ENCODE measurements at places on chromosomes 16 and 17.
A peak's percentile ranks its signal among the peaks of the same experiment; 100 is the strongest.

GRCh38 chr17:9330611-9331271 is 244.9 kb downstream of the STX8 start:
- no peak for DNase-seq

DNA sequence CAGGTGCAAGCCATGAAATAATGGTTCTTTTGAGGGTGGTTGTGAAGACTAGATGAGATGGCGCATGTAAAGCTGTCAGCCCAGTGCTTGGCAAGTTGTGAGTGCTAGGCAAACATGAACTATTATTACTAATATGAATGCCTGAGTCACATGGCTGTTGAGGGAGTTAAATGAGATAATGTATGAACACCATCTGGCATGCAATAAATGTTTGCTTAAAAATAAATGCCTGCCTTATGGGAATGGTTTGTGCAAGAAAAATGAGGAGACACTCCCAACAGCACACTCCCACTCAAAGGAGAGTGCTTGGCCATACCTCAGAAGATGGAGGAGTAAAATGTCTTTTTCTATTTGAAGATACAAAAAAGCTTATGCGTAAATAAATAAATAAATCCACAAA is 3.6 kb downstream of the MAPK3 start:
- no peak for DNase-seq

DNA sequence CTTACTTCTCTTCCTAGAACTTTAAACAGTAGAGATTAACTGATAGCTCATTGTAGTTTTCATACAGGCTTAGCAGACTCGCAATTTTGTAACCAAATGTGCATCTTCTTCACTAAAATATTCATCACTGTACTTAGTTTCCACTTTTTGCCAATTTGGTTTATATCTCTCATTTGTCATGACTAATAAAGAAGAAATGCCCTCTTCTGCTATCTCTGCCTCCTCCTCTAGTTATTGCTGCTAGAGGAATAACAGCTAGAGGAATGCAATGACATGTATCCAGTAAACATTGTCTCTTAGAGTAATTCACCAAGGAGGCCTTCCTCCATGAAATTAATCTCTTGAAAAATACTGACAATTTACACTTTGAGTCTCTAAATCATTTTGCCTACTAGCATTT is 115.5 kb upstream of the COX10 start:
- DNase-seq: no peak

GRCh38 chr17:52606098-52606497 is 447.6 kb upstream of the CA10 start:
- DNase-seq: no peak

DNA sequence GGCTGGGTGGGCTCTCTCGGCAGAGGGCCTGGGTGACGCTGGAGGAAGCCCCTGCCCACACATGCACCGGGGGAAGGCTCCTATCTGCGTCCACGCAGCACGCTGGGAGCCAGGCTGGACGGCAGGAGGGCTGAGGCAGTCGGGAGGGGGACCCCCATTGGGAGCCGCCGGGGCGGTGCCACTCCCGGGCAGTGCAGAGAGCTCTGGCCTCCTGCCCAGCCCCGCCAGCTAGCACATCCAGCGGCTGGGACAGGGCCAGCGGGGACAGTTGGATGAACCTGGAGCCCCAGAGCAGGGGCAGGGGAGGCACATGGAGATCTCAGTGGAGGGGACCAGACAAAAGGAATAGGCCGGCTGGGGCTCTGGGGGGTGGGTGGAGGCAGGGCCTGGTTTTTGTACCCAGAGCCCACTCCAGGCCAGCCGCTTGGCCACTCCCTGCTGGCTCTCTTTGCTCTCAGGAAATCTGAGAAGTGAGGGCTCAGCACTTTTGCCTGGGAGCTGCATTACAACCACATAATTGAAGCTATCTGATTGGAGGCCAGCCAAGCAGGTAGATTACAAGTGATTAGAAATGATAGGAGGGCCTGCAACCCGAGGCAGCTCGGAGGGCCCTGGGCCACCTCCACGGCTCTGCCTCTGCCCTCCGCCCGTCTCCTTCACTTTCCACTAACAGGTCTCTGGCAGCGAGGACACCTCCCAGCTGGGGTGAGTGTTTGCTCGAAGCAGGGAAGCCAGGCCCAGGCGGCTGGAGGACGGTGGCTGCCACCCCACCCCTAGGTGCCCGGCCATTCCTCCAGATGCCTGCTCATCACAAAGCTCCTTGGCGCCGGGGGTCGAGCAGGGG is 40.1 kb downstream of the ENGASE start:
- DNase-seq: peak; percentile 84

DNA sequence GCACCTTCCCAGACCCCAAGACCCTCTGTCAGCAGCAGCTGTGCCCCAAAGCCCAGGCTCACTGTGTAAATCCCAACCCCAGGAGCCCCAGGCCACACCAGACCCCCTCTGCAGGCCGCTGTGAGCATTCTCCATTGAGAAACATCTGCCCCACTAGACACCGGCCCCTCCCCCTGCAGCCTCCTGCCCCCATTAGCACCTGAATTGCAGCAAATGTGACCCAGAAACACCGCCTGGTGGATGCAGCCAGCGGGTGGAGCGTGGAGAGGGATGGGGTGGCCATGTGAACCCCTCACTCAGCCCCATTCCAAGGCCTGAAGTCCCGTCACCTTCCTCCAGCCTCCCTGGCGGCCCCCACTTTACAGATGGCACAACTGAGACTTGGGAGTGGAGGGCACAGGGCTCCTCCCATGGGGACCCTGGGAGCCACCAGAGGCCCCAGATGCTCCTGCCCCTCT is 2.2 kb downstream of the UBALD1 start:
- no peak for DNase-seq

DNA sequence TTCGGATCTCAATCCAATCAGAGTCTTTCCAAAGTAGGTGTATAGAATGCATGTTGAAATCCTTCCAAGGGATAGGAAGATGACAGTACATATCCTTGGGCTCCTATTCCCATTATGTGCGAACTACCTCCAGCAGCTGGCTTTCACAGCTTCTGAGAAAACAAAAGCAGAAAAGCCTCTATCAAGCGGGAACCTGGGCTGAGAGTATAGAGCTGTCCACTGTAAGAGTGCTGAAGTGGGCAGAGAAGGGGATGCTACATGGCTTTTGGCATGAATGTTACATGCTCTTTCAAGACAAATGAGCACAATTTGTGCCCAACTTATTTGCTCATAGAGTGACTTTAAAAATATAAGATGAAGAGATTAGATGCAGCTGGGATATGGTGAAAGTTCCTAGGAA is 993.5 kb downstream of the CDH8 start:
- no peak for DNase-seq

GRCh38 chr17:75592348-75593020 is 4.9 kb downstream of the MYO15B start:
- no peak for DNase-seq

DNA sequence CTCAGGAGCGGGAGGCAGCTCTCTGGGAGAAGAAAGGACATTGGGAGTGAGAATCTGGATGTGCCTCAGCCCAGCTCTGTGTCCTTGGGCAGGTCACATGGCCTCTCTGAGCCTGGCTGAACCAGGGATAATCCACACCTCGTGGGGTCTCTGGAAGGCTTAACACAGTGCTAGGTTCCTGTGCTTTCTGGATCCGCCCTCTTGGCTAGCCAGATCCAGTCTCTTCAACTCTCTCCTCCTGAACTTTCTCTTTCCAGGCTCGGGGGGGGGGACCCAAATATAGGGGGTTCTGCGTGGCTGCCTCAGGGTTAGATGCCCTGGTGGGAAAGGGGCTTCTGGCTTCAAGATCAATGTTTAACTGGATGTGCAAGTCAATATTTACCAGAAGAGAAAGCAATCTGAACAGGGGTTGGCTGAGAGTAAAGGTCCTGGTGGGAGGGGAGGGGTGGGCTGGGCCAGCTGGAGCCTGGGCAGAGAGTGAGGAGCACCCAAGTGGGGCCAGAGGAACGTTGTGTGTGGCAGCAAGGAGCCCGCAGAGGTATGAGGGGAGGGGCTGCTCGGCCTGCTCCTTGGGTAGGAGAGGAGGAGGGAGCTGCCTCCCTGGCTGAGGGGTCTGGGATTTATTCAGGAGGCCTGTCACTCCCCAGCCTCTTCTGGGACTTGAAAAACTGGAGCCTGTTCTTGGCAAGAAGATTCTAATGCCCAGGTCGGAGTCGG is at the start of gene SERPINF2:
Gene SERPINF2 (plus strand): TSS at position 501 of the 717 bp plus-strand sequence. CDS start 2,125 bp downstream, outside the sequence.
- DNase-seq: no peak

GRCh38 chr17:45850011-45850410 is 5.3 kb downstream of the SPPL2C start:
- DNase-seq: no peak

DNA sequence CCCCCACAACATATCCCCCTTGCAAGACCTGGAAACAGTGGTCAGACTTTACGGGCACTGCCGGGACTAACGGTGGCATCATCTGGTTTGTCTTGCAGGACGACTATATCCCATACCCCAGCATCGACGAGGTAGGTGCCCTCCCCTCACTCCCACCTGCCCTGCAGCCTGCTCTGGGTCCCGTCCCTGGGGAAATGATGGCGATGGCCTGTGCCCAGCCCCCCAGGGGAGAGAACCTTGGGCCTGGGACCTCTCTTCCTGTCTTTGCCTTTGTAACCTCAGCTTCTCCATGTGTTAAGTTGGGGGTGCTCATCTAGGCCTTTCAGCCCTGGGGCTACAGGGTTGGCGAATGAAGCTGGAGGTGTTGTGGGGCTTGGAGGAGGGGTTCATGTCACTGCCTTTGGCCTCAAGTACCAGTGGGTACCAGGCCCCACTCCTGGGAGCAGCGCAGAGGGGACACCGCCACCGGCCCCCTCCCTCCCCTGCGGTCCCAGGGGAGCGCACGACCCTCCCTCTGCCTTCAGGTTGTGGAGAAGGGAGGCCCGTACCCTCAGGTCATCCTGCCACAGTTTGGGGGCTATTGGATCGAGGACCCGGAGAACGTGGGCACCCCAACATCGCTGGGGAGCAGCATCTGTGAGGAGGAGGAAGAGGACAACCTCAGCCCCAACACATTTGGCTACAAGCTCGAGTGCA is 99.9 kb downstream of the OR1D5 start:
- DNase-seq: no peak

DNA sequence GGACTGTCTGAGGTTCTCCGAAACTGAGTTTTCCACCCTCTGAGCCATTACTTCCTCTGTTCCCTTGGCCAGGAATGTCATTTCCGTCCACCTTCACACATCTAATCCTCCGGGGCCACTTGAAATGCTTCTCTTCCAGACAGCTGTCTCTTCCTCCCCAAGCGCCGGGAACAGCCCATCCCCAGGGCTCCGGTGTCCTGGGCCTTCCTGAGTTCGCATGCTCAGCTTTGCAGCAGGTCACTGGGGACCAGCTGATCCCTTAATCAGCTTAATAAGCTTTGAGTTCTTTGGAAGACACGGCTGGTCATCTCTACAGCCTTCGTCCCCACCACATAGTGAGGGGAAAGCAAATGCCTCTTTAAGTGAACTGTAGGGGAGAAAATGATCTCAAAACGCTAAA is 123.4 kb downstream of the DYNLRB2 start:
- DNase-seq: no peak

DNA sequence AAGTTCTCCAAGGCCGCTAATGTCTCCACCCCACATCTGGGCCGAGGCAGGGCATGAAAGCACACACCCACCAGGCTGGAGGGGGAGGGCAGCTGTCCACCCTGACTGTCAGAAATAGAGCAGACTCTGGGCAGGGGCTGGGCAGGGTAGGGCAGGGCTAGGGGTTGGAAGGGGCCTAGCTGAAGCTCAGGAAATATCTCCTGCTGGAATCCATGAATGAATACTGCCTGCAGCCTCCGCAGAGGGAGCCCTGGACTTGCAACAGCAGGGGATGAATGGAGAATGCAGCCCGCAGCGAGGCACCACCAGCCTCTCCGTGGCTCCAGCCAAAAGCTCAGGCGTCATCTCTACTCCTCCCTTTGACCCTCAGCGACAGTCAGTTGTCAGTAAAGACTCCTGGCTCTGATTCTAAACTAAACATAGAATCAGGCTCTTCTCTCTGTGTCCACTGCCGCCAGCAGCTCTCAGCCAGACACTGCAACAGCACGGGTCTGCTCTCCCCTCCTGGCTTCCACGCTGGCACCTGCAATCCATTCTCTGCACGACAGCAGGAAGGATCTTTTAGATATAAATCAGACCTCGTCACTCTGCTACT is 23.9 kb upstream of the NGFR start:
- DNase-seq: no peak

DNA sequence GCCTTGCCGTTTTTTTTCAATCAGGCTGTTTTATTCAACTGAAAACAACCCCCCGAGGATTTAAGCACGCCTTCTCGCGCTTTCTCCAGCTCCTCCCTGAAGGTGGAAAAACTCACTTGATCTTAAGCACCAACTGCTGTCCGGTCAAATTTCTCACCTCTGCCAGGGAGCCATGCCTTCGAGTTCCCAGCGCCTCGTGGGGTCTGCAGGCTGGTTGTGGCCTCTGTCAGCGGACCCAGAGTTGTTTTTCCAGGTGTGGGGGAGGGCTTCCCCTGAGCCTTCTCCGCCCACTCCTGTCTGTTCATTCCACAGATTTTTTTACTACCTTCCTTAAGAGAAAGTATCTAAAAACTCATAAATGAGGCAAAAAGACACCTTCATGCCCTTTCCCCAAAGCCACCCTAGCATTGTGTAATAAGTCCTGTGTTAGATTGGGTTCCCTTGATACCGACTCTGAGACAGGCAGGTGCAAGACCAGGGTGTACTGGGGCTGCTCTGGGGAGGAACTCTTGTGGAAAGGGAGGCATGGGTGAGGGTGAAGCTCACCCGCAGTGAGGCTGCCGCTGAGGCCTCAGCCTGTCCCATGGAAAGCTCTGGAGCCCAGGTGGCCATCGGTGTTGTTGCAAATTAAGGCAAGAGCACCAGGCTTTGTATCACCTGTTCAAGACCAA is 101.6 kb downstream of the AXIN2 start:
- no peak for DNase-seq

DNA sequence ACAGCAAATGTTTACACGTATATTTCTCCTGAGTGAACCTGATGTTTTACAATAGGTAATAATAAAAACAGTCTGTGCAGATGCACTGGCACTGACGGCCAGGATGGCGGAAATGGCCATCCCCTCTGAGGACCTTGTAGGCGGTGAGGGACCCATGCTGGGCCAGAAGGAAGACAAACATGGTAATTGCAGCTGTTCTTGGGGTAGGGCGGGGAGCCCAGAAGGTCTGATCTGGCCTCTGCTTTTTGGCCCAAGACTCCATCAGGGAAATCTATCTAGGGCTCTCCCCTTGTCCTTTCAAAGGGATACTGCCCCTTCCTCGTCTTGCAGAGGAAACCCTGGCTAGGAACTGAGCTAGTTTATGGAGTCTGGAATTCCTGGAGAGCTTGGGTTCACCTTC is 7.4 kb upstream of the LGALS9 start:
- DNase-seq: no peak

GRCh38 chr16:12271006-12271405 is 294.5 kb downstream of the SNX29 start:
- DNase-seq: no peak

All from D721Med (cell line).